Stimulated activated CD8-positive, alpha-beta memory T cell treated with anti-CD3 and anti-CD28 coated beads, Interleukin-4, amount 100 ng/mL, for 4 hours (primary cell): ENCODE measurements at places on chromosomes 3 and 15.

GRCh38 chr15:58699769-58700168 lies 49.7 kb downstream of the ADAM10 start:
- DNase-seq, result no peak

DNA sequence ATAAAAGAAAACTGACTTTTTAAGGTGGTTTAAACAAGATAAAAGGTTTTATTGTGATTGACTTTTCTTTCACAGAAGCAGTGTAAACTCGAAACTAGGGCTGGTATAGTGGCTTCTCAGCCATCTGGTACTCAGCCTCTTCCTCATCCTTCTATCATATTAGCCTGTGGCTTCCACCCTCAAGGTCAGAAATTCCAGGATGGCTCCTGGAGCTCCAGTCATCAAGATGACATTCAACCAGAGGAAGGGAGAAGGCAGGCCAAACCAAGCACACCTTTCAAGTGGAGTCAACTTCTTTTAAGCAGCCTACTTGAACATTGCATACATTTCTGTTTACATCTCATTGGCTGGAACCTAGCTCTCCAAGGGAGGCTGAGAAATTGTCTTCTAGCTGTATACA lies 1.3 kb upstream of the MESD start:
- DNase-seq, result no peak

- DNase-seq, result no peak
Observed at GRCh38 chr3:66952357-66952756, 45.8 kb upstream of the KBTBD8 start.

DNA sequence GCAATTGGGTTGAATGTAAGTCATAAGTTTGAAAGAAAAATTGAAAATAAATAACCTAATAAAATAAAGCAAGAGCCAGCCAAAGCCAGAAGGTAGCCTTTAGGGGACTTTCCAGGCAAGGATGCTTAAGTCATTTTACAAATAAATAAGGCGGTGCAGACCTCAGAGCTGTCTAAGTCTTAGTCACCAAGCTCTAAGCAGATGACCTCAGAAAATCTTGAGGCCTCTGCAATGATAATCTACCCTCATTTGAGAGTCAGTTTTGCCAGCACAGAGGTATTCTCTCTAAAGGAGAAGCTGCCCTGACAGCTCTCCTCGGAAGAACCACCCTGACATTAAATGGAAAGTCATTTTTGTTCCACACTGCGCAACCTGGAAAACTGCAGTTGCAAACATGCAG lies 113.9 kb downstream of the OXNAD1 start:
- no peak for DNase-seq

DNA sequence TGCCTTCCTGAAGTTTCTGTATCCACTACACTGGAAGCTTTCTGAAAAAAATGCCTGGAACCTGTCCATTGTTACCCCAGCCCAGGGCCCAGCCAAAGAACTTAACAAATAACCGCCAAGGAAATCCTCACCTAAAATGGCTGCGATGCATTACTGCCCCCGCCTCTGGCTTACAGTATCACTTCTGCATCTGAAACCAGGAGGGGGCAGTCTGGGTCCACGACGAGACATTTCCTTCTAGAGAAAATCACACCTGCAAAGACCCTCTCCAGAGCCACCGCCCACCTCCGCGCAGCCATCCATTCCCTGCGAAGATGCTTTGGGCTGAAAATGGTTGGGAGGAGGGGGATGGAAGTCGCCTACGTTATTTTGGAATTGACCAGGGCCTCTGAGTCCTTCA lies 22.4 kb upstream of the CELF6 start:
- DNase-seq, result no peak

DNA sequence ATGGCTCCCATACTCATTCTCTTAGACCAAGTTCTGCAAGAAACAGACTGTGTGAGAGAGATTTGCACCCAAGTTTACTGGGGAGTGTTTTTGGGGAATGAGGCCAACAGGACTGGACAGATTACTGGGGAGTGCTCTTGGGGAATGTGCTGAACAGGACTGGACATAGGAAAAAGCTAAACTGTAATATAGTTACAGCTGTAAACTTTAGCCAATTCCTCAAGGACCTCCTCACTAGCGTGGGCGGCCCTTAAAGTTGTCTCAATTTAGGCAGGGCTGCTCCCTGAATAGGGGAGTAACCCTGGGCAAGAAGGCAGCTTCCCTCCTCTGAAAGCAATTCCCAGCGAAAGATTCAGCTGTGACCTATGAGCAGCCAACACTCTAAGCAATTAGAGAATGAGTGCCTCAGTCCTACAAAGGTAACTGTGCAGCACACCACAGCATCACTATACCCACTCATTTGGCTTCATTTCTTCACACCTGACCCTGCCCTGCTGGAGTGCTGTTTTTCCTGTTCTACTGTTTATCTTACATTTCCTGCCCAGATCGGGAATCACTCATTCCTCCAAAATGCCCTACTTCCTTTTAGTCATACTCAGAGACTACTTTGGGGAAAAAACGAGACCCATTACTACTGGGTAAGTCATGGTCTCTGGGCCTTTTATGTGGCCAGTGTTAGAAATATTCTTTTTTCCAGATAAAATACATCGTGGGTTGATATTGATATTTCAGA lies 41.3 kb upstream of the TRIM42 start:
- DNase-seq, result no peak

- no peak for DNase-seq
Observed at GRCh38 chr3:116164039-116164438, 281.2 kb downstream of the LSAMP start.

- no peak for DNase-seq
Observed at GRCh38 chr3:62131620-62132019, 241.7 kb downstream of the FEZF2 start.

DNA sequence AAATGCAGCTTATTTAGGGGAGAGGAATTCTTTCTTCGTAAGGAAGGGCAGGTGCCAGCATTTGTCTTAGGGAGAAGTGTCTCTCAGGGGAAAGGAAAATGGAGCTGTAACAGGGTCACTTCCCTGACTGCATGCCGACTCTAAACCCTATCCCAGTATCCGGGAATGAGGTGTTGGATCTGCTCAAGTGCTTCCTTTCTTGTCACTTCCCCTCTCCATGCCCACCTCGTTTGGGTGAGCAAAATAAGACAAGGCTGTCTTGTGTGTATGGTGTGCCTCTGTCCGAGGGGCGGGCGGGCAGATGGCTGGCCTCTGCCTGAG lies 230.1 kb upstream of the TPM1 start:
- DNase-seq, result no peak

DNA sequence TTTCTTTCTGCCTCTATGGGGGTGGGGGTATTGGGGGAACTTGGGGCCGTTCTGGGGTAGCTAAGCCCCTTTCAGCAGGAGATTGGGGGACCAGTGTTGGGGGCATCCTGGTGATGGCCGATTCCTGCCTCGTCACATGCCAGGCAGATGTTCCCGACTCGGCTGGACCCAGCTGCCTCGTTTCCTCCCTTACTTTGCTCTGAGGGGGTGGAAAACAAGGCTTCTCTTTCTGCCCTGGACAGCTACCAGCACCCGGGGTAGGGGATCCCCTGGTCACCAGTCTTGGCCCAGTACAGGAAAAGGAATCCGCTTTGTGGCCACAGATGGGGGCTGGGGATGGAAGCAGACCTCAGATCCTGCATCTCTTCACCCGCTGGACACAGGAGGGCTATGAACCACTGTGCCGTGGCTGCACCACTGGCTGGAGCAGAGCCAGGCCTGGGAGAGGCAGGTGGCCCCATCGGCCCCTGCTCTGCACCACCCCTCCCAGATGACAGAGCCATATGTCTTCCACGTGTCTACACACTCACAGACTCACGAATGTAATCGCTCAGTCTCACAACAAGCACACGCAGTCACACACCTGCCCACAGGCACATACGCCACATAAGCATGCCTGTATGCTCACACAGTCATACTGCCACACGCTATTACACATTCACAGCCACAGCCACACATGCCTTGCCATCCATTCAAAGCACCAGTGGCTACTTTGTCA lies 12.4 kb downstream of the SNX33 start:
- DNase-seq, result no peak

GRCh38 chr15:57476533-57476975 lies 100.2 kb downstream of the CGNL1 start:
- no peak for DNase-seq

DNA sequence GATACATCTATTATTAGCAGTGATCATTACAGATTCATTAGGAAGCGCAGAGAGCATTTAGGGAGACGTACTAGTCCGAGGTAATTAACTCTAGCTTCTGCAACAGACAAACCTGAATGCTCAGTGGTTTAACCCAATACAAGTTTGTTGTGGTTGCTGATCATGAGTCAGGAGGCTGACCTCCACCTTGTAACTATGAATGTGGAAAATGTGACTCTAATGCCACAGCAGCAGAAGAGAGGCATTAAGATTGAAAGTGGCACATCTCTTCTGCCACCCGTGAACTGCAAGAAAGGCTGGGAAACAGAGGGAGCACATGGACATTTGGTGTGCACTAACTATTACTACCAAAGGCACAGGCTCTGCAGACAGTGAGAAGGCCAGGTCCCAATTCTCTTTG lies 71.2 kb upstream of the C3orf80 start:
- DNase-seq, result no peak

DNA sequence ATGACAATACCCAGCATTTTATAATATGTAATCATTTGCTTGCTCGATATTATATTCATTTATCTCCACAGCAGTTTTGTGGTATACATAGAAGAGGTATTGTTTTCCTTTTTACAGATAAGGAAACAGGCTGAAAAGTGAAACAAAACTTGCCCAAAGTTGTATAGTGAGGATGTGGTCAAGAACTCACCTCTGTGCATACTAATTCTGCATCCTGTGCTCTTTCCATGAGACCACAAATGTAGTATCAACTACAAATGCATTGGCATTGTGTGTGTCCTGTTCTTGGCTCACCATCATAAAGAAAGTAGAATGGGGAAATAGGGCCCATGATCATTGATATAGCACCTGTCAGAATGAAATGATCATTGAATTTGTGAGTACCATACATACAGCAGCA lies 167.3 kb downstream of the NECTIN3 start:
- no peak for DNase-seq

- DNase-seq, result no peak
Observed at GRCh38 chr3:63992516-63993209, 30.6 kb downstream of the PSMD6 start.

DNA sequence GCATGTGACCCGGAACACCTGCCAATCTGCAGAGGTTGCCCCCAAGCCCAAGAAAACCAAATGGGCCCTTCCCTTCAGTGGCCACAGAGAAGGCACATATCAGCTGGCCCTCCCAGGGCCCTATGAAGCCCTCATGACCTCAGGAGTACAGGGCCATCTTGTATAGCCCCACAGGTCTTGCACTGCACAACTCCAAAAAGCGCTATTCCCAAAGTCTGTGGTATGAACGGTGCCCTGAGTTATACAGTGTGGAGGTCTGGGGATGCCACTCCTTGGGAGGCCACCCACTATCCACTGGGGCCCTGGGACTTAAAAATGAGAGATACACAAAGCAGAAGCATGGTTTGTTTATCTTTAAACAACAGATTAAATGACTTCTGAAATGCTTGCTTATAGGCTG lies 61.5 kb downstream of the CAPN7 start:
- DNase-seq, result no peak

DNA sequence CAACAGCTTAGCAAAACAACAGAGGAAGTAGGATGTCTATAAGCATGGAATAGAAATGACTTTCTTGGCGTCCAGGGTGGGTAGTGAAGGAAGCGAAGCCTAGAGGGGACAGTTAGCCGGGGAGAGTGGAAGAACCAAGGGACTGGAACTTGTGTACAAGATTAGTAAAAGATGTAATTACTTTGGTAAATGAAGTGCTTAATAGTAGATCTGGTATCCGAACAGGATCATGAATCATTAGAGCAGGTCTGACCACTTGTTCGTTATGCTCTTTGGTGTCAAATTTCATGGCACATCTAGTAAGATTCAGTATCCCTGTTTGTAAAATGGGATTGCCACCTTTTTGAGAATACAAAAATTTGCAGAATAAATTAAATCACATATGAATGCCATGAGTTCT lies 112.5 kb upstream of the MLF1 start:
- DNase-seq, result no peak

DNA sequence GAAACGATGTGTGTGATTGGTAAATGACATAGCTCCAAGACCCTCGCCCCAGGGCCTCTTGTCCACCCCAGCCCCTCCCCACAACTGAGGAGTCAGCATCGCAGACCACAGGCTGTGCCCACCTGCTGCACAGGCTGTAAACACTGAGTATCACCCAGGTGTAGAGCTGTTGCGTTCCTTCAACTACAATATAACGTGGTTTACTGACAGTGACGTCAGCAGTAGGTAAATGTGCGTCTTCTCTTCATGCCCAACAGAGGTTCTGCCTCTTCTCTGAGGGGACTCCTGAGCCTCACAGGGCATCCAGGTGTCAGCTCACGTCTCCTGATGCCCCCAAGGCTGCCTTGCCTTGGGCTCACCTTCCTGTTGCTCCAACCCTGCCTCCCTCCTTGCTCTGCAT lies 395.1 kb downstream of the CACNA2D3 start:
- DNase-seq, result no peak

DNA sequence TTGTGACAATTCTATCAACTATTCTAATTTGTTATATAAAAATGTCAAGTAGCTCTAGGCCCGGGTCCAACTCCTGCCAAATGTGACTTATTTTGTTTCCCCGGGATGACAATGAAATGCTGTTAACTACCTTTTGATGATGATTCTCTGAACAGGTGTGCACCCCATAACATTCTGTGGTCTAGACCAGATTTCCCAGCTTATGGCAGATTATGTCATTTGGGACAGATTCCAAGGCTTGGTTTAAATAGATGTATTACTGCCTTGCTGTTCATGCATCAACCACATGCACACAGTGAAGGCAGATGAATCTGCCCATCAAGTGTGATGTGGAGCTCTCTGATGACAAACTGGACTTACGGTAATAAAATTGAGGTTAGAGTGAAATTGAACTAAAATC lies 150.5 kb downstream of the MECOM start:
- no peak for DNase-seq

- no peak for DNase-seq
Observed at GRCh38 chr3:193014902-193015301, 97.2 kb upstream of the MB21D2 start.

DNA sequence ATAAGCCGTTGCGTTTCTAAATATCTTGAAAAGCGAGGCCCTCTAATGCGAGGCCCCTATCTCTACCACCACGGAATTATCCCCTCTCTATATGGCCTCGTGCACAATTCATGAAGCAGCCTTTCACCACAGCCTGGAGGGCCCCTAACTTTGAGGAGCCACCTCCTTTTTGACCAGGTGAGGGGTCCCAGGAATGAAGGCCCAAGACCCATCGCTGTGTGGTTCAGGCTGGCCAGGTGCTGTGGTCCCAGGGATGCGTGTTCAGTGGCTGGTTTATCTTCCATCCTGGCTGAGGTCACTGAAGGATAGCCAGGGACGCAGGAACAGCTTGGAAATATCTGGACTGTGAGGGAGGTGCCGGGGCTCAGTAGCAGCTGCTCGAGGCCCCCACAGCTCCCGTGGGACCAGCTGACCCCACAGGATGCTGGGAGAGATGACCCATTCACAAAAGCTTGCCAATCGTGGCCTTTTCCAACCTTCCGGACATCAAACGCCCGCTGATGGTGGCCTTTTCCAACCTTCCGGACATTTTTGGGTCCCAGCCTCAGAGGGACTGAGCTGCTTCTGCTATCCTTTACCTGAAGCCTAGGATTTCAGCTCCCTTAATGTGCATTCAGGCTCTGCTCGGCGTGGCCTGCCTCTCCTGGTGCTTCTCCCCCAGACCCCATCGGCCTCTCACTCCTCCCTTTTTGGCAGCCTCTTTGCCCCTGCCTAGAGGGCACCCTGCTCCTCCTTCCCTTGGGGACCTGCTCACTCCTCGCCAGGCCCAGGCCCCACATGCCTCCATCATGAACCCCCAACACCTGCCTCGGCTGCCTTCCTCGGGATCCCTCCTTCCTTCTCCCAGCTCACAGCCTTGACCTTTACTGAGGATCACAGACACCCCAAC lies 140.9 kb downstream of the CHSY1 start:
- no peak for DNase-seq

GRCh38 chr3:180534828-180535227 lies 67.1 kb upstream of the TTC14 start:
- DNase-seq, result no peak
